Hippocampal formation (tissue), 2 donors: ENCODE measurements at places on chromosomes 5 and 9.

- no peak for DNase-seq
Measured at GRCh38 chr5:133523961-133524586, 88.3 kb downstream of the FSTL4 start.

DNA sequence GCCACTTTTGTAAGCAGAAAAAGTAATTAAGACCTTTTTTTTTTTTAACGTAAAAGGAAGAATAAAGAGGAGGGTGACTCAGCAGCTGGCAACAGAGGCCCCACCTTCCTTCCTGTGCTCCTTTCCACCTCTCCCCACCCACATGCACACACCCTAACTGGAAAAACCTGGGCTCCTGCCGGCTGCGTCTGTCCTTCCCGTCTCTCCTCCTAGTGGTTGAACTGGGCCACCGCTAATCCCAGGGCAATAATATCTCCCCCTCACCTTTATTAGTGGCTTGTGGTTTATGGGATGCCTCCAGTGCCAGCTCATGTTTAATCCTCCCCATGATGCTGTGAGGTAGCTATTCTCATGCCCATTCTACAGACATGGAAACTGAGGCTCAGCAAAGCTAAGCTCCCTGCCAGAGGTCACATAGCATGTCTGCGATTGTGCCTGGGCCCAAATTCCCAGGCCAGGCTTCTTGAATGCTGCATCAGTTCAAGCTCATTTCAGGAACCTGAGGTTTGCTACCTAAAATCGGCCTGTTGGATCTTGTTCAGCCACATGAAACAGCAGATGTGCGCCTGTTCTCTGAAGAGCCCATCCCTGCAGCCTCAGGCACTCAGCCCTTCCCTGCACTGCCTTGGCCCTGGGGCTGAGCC is 60.9 kb upstream of the IL17B start:
- no peak for DNase-seq

DNA sequence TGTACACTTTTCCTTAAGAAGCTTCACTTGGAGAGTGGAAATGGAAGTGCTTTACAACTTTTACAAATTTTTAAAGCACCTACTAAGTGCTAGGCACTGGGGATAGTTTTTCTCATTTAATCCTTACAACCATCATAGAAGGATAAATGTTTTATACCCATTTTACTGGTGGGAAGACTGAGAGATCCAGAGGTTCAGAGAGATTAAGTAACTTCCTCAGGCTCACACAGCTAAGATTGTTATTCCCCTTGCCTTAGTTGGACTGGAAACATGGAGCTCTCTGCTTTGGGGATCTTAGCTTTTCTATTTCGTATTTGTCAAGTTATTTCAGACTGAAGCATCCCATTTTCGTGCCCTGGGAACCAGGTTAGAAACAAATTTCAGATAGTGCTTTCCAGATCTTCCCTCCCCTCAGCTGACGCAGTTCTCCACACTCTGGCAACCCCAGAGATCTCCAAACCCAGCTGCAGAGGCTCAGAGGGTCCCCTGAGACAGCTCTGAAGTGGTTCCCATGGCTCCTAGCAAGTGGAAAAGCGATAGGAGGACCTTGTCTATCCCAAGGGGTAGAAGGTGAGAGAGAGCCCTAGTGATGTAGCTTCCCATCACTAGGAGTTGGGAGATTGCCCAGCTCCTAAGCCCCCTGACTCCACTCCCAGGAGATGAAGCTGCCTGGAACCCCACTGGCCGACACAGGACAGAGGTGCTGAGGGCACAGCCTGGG is 16.2 kb upstream of the GABBR2 start:
- DNase-seq, result no peak

GRCh38 chr5:107805824-107806223 is 135.1 kb upstream of the EFNA5 start:
- DNase-seq, result no peak

DNA sequence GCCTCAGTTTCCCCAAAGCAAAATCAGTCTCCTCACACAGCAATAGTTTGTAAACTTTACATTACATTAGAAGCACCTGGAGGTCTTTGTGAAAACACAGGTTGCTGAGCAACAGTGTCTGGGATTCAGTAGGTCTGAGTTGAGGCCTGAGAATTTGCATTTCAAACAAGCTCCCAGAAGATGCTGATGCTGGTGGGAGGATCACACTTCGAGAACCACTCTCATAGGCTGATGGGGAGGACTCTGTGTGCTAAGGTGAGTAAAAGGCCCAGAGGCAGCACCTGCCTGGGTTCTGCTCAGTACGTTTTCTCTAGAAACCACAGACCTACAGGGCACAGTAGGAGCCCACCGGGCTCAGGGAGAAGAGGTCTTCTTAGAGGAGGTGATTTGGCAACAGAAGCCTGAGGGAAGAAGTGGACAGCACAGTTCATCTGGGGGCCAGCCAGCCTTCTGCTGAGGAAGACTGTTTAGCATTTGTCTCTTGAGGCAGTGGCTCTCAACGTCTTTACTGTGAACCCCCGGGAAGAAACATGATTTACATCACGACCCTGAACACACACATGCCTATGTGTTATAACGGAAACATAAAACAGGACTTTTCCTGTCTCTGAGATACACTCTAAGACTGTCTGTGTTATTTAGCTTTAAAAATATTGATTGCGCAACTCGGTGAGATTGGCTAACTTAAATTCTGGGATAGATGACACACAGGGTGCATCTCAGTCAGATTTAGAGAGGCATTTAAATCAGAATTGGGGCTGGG is 24.8 kb upstream of the DENND1A start:
- no peak for DNase-seq

DNA sequence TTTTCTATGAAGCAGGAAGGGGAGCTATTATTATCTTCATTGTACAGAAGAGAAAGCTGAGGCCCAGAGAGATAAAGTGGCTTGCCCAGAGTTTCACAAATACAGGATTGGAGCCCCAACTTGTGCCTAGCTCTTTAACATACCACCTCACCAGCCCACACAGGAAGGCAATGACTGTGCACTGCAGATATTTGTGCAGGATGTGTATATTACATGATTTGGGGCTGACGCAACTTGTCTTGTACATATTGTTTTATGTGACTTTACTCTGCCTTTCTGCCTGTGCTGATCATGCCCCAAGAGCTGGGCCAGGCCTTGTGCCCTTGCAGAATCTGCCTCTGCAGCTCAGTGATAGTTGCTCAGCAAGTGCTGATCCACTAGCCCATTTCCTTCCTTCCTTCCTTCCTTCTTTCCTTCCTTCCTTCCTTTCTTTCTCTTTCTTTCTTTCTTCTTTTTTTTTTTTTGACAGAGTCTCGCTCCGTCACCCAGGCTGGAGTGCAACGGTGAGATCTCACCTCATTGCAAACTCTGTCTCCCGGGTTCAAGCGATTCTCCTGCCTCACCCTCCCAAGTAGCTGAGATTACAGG is 106.6 kb upstream of the TBCA start:
- no peak for DNase-seq

GRCh38 chr5:61290791-61291210 is 41.3 kb upstream of the ZSWIM6 start:
- DNase-seq, result no peak

DNA sequence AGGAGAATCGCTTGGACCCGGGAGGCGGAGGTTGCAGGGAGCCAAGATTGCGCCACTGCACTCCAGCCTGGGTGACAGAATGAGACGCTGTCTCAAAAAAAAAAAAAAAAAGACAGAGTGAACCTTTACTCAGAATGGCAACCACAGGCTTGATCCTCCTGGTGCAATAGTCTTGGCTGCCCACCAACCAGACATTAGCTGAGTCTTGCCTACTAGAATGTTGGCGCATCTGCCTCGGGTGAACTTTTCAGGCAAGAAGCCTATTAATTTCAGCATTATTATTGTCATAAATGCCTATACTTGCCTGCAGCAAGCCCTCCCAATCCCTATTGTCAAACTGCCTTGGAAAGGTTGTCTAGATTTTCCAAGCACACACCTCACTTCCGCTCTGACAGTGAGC is 4.2 kb downstream of the SERINC5 start:
- DNase-seq, result no peak

GRCh38 chr9:97534185-97534584 is 32.7 kb downstream of the TMOD1 start:
- no peak for DNase-seq

DNA sequence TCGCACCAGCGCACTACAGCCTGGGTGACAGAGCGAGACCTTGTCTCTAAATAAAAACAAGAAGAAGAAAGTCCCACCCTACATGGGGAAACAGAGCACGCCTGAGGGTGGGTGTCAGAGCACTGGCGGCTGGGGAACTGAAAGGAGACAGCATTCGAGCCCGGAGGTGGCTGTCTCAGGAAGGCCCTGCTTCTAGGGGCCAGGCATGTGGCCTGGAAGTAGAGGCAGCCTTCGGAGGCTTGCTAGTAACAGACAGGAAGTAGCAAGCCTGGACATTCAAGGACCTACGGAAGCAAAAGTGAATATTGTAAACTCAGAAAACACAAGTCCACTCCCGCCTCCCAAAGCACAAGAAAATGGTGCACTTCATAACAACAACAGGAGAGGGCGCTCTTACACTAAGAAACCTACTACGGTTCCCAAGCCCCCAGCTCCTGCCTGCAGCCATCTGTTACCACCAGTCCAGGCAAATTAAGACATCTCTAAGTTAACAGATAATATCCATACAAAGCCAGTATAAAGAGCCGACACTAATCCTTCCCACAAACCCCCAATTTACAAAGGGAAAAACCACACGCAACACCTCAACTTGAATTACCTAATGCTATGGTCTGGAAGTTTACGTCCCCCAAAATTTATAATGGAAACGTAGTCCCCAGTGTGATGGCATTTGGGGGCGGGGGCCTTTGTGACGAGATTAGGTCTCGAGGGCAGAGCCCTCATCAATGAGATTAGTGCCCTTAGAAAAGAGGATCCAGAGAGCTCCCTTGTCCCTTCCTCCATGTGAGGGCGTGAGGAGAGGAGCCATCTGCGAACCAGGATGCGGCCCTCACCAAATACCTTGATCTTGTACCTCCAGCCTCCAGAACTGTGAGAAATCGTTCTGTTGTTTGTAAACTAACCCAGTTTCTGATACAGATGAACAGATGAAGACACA is 7.7 kb downstream of the RASGEF1C start:
- DNase-seq, result peak; percentile 31

GRCh38 chr9:5698810-5699556 is 70.1 kb downstream of the RIC1 start:
- no peak for DNase-seq

DNA sequence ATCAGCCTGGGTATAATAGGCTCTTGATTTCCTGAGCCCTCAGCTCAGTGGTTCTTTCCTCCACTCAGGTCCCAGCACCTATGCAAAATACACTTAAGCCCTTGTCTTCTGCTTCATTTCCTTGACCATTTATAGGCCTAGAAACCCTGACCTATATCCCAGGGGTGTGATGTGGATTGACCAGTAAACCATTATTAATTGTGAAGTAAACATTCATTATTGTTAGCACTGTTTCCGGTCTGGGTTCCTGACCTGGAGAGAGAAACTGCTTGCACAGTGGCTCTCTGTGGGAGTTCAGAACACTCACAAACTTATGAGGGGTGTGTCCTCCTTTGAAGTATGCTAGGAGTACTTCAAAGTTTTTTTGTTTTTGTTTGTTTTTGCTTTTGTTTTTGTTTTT is 19.6 kb upstream of the TOMM5 start:
- no peak for DNase-seq

- peak; percentile 72 for DNase-seq
Measured at GRCh38 chr5:140372971-140373487, 13.0 kb downstream of the SLC4A9 start.

DNA sequence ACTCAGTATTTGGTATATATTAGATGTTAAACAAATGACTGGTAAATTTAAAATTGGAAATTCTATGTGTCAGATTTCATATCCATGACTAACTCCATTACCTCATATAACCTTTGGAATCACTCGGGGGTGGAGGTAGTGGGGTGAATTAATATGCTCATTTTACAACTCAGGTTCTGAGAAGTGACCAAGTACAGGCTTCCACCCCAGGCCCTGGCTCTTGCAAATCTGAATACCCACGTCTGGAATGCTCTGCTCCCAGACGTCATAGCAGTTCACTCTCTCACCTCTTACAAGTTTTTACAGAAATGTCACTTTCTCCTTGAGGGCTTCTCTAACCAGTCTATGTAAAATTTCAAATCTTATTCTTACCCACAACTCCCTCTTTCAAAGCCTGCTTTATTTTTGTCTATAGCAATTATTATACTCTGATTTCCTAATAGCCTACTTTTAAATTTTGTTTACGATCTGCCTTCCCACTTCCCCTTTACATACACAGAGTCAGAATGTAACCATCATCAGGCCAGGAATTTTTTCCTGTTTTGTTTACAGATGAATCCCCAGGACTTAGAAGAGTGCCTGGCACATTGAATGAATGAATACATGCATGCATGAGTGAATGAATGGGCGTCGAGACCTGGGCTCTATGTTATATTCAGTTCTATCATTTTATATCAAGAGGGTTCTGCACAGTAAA is 134.1 kb upstream of the IFNE start:
- no peak for DNase-seq

GRCh38 chr9:5263351-5264218 is 32.4 kb downstream of the INSL4 start:
- DNase-seq, result no peak

DNA sequence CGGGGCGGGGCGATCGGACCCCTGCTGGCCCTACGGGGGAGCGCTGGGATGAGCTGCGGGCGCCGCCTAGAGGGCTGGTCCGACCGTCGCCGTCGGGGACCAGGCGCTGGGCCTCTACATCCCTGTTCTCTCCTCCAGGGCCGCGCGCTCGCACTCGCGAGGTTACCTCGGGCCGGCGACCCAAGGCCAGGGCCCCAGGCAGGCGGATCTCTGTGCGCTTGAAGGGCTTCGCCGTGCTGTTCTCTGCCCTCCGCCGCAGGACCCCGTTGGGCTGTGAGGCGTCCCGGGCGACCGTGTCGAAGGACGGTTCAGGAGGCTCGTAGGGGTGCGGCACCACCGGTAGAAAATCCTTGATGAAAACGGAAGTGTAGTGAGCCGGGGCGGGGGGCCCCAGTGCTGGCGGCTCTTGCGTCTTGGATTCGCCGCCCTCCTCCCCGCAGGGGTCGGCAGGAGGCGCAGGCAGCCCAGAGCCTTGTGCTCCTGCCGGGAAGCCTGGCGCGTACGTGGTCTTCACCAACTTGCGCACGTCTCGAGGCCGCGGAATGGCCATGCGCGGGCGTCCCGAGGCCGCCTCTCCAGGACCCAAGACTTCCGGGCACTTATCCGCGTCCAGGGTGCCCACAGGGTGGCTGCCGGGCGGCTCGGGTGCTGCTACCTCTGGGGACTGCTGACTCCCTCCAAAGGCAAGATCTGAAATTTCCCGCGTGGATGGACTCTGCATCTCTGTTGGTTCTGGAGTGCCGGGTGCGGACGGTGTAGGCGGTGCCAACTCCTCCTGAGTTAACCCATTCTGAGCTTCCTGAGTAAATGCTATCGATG is 2.0 kb downstream of the PROB1 start:
- DNase-seq, result no peak

DNA sequence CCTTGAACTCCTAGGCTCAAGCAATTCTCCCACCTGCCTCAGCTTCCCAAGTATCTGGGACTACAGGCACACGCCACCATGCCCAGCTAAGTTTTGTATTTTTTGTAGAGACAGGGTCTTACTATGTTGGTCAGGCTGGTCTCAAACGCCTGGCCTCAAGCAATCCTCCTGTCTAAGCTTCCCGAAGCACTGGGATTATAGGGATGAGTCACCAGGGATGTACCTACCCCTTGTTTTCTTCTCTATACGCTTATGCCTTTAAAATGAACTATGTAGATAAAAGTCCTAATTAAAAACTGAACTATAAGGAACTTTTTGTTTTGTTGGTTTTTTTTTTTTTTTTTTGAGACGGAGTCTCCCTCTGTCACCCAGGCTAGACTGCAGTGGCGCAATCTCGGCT is 25.8 kb downstream of the UIMC1 start:
- DNase-seq, result no peak
